ENCODE measurements at places on chromosomes 2 and 18.

DNA sequence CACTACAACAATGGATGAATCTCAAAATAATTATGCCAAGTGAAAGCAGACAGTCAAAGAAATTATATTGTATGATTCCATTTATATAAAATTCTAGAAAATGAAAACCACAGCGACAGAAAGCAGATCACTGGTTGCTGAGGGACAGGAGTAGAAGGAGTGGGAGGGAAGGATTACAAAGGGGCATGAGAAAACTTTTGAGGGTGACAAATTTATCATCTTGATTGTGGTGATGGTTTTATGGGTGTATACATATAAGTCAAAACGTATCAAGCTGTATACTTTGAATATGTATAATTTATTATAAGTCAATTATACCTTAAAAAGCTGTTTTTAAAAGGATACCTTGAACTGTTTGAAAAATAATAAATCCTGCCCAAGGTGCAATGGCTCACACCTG lies 27.7 kb downstream of the ATF2 start:
- DNase-seq: no peak

DNA sequence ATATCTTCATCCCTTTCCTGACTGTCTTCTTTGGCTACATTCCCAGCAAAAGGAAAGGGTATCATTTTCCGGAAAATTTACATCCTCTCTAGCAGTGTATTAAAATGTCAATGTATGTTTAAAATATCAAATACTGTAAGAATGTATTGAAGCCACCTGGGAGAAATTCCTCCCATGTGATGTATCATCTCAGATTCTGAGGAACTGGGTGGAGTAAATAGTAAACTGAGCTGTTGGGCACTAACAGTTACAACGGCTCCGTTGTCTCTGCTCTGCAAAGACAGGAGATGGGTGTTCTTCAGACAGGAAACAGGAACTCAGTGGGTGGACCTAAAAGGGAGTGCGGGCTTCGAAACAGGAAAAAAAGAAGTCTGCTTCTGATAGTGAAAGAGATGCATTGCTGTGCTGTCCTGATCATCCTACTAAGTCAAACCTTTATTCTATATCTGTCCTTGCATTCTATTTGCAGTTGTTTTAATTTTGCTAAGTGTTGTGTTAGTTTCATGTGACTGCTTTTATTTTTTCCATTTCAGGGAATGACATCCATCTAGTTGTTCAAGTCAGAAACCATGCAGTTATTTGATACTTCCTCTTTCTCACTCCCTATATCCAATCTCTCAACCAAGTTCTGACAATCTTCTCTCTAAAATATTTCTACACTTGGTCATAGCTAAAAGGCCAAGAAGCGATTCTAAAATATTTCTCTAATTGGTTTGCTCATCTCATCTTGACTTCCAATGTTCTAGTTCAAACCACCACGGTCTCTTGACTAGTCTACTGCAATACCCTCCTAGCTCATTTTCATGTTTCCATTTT lies 19.4 kb downstream of the DOK1 start:
- no peak for DNase-seq

DNA sequence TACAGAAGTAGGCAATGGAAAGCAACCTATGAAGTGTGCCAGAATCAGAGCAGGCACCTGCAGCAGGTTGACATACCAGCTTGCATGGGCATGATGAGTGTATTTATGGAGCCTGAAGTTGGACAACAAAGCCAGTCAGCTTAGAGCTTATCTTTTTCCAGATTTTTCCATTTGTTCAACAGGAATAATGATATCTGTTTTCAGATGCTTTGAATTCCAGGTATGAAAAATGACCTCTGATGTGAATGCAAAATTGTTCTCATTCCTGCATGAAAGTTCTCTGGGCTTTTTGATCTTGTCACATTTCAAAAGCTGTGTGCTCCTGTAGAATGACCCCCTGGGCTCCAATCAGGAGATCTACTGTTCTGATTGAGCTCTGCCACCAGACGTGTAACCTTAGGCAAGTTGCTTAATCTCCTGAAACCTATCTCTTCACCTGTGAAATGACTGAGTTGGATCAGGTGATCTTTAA lies 38.2 kb upstream of the VIT start:
- DNase-seq: no peak

DNA sequence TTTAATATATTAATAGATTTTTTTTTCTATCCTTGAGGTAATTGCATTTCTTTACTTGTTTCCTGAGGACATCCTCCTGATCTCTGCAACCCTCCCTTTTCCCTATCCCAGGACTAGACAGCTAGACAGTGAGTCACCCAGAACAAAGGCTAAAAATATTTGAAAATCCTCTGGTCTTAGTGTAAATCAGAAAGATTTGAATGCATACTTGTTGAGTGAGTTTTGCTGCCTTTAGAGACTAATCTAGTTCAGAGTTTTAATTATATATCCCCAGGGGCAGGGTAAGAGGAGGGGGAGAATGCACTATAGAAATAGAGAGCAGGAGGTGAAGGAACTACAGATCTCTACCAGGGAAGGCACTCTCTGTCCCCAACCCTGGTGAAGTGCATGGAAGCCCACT lies 202.3 kb upstream of the TCF4 start:
- no peak for DNase-seq

GRCh38 chr2:241272303-241273209 lies 42.9 kb downstream of the HDLBP start:
- DNase-seq: peak; percentile 86

- no peak for DNase-seq
Observed at GRCh38 chr18:12518326-12518725, 110.6 kb downstream of the PRELID3A start.

- peak; percentile 61 for DNase-seq
Observed at GRCh38 chr2:129892360-129892759, 87.1 kb upstream of the RAB6C start.

DNA sequence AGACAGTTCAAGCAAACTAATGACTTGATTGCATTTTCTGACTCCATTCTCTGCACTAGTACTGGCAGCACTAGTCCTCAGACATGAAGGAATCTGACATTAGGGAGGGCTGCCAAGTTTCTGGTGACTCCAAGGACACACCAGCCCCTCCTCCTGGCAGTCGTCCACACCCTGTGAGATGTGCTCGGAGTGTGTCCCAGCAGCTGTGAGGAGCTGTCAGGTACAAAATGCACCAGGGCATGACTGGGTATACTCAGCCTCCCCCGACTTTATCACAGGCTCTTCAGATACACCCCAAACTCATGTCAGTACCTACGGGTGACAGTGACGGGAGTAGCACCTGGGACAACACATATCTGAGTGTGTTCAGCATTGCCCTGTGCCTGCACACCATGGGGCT lies 43.1 kb downstream of the EDAR start:
- no peak for DNase-seq

- DNase-seq: no peak
Observed at GRCh38 chr18:49082714-49083688, 132.2 kb upstream of the SMAD7 start.

GRCh38 chr18:48151421-48152065 lies 221.1 kb upstream of the SMAD2 start:
- no peak for DNase-seq

- DNase-seq: no peak
Observed at GRCh38 chr2:26938399-26939118, 31.9 kb upstream of the MAPRE3 start.

GRCh38 chr2:234682492-234683228 lies 185.8 kb upstream of the ARL4C start:
- DNase-seq: no peak

GRCh38 chr18:13527256-13527655 lies 199.1 kb downstream of the FAM210A start:
- no peak for DNase-seq

GRCh38 chr2:216164087-216164486 lies 54.9 kb downstream of the XRCC5 start:
- DNase-seq: no peak

GRCh38 chr2:147644491-147644890 lies 200.3 kb upstream of the ACVR2A start:
- no peak for DNase-seq

GRCh38 chr18:60259052-60259681 lies 113.4 kb downstream of the MC4R start:
- no peak for DNase-seq

All from suprapubic skin (tissue), 4 donors.